Upper lobe of left lung (tissue), 6 donors: ENCODE measurements at places on chromosomes 1 and 21. TPM values are rescaled to one million over a fixed set of nuclear protein-coding genes. Genes with fewer than 3 reads are reported as not detected.

DNA sequence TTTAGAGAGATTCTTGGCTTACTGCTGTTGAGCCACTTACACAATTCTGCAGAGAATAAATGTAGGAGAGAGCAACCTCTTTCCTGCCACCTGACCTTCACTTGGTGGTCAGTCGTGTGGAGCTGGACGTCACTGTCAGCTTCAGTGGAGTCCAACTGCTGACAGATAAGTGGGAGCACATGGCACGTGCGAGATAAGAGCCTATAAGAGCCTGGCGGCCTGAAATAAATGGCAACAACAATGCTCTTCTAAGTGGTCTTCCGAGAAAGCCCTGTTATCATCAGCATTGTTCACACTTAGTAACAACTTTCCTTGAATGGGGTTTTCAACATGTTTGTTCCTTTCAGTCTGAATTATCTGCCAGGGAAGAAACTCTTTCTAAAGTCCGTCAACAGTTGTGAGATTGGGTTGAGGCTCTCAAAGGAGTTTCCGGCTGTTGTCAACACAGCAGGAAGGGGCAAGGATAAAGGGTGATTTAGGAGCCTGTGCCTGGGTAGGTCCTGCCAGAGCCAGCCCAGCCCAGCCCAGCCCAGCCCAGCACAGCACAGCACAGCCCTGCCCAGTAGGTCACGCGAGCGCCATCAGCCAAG, 57.2 kb upstream of the RUNX1 start:
- DNase-seq = peak; percentile 29

GRCh38 chr1:164695956-164696665, 137.1 kb downstream of the PBX1 start:
- DNase-seq = no peak

GRCh38 chr1:19430121-19431068, 54.9 kb downstream of the CAPZB start:
- DNase-seq = no peak

- no peak for DNase-seq
Measured at GRCh38 chr1:107879346-107879745, 85.6 kb downstream of the VAV3 start.

DNA sequence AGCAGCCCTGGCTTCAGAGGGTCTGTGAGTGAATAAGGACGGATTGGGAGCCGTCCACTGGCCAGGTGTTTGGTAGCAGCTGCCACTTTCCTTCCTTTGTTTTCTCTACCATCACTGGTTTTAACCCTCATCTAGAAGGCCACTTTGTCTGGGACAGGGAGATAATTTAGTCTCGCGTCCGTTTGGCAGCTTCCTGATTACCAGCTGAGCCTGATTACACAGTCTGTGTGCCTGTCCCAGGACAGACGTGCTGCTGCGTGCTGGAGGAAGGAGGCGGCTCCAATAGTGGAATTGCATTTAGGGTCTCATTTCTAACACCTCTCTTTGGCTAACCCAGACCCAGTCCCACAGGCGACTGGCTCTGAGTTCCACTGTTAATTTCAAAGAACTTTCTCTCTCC, 24.6 kb upstream of the CASQ2 start:
- no peak for DNase-seq

DNA sequence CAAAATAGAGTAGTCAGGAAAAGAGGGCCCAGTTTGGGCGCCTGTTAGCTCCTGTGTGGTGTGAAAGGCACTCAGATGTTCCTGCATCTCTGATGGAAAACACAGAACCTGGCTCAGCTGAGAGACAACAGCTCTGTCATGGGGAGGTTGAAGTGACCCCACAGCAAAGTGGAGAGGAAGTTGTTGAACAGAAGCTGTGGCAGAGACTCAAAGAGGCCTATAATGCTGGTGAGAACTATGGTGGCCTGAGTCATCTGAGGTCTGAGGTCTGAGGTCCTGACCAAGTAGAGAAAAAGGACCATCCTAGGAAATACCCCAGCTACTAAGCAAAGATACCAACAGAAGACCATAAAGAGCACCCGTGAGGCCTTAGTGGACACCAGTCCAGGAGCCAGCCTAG, 45.6 kb upstream of the JAK1 start:
- DNase-seq = no peak

DNA sequence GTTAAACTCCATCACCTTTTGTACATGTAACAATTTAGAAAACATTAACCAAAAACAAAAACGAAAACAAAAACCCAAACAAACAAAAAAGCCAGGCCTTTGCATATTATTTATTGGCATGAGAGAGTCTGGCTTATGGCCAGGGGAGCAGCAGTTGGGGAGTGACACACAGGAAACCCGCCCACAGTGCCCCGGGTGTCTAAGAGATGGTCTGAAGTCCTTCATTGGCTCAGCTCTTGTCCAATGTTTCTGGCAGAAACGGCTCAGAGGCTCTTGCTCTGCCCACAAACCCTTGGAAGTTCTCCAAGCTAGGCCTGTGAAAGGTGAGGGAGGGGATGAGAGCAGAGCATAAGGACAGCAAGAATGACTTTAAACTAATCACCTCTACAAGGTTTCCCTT, 131.5 kb downstream of the CNIH3 start:
- no peak for DNase-seq

GRCh38 chr1:89873770-89874169, 52.9 kb downstream of the LRRC8D start:
- no peak for DNase-seq

- no peak for DNase-seq
Measured at GRCh38 chr1:61117283-61117682, 34.9 kb downstream of the NFIA start.

- no peak for DNase-seq
Measured at GRCh38 chr1:198929111-198929604, 290.3 kb downstream of the PTPRC start.

- DNase-seq = no peak
Measured at GRCh38 chr1:20947409-20947808, 160.3 kb upstream of the HP1BP3 start.

GRCh38 chr1:53439337-53440207, 19.6 kb upstream of the DMRTB1 start:
- DNase-seq = no peak

GRCh38 chr1:193234530-193234929, 48.1 kb upstream of the B3GALT2 start:
- DNase-seq = no peak

GRCh38 chr21:39452970-39453342, 1.2 kb downstream of the SH3BGR start:
- no peak for DNase-seq

DNA sequence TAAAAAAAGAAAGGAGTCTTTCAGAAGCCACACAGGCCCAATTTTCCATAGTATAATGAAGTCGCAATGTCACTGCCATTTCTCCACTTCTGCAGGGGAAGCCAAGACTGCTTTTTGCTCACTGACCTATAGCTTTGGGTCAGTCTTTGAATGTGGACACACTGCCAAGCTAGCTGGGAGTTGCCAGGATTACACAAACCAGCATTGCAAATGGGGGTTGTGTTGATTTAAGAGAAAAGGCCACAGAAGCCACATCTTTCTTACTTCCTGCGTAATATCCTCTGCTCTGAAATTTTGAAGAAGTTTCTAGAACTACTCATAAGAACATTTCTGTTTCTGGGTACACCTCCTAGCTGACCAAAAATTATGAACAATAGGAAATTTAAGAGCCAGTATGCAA, 45.8 kb upstream of the SAMSN1 start:
- peak; percentile 72 for DNase-seq

GRCh38 chr1:203586496-203587081, 40.0 kb upstream of the ATP2B4 start:
- no peak for DNase-seq

DNA sequence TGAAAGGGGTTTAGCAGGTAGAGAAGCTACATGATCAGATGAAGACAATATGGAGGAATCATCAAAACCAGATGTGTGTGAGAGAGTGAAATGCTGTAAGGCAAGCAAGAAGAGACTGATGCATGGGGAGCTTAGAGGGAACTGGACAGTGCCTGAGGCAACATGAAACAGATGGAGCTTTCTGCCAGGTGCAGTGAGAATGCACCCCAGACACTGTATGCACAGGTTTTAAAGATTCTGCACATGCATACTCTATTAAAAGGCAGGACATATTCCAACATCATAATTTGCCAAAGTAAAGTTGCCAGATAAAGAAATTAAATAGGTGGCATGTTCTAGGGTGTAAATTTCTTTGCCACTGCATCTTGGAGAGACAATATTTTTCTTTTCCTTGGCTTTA, 200.1 kb downstream of the AMY1C start:
- DNase-seq = no peak

GRCh38 chr1:234734869-234735268, 124.9 kb upstream of the IRF2BP2 start:
- DNase-seq = no peak

GRCh38 chr1:15504436-15504835, 19.6 kb downstream of the CASP9 start:
- no peak for DNase-seq

- peak; percentile 65 for DNase-seq
Measured at GRCh38 chr1:150168960-150169601, 19.4 kb downstream of the PLEKHO1 start.

The HSD3B2 gene
- total RNA-seq = 2.1 TPM

The CLCA2 gene
- not detected for total RNA-seq

The AIRE gene
- total RNA-seq = not detected
